ENCODE measurements at places on chromosomes 11 and 22. TPM values are rescaled to one million over a fixed set of nuclear protein-coding genes. Genes with fewer than 3 reads are reported as not detected.

The P2RY6 gene
- not detected for total RNA-seq

The ANO5 gene
- 4.6 TPM for total RNA-seq

The TTC17 gene
- 57.2 TPM for total RNA-seq

The CCDC88B gene
- total RNA-seq: 11.2 TPM

DNA sequence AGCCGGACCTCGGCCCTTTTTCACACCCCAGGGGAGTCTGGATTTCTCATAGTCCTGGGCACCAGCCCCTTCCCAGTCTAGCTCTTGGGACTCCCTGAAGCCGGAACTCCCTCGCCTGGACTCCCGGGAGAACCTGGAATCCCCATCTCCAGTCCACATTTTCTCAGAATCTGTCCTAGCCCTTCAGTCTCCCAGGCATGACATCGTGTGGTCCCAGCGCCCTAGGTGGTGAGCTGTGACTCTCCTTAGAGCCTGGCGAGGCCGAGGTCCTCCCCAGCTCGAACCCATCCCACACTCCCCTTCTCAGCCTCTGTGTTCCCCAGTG lies 673 bp upstream of the DUSP18 start:
- peak overlapping the region; percentile 75 for H3K4me3 ChIP-seq
- no peaks in the 10 kb centered on the region for H3K4me1 ChIP-seq
- H3K36me3 ChIP-seq: no peaks in the 10 kb centered on the region

DNA sequence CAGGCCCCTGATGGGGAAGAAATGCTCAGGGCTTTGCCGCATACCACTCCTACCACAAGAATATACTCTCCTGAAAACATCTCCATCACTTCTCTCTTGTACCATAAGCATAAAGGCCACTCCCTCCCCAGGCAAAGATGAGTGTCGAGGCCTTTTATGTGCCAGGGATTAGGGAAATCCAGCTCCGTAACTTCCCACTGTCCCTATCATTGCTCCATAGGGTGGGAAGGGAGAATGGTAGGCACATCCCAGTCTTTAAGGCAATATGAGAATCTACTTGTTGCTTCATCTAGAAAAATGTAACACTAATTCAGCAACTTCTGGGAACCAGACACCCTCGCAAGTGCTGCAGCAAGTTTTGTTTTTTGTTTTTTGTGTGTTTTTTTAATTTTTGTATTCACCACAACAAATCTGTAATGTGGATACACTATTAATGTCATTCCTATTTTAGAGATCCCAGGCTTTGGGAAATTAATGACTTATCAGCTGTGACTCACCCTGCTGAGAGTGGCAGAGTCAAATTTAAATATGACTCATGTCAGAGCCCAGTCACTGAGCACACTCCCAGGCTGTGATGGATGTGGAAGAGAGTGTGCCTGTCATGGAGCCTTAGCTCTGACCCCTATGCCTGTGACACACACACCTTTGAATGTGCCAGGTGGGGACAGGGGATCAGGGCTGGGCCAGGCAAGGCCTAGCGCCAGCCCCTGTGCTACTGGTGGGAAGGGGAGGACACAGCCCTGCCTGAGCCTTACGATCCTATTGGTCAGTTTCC lies 23.4 kb downstream of the PANX1 start:
- peaks cover 26% of the 10 kb centered on the region for H3K36me3 ChIP-seq
- H3K4me3 ChIP-seq: no peak overlapping the region
- H3K27me3 ChIP-seq: no peaks in the 10 kb centered on the region
- DNase-seq: no peak

GRCh38 chr11:16117989-16118756 lies 238.2 kb downstream of the SOX6 start:
- H3K36me3 ChIP-seq: no peaks in the 10 kb centered on the region
- DNase-seq: no peak

- no peaks in the 10 kb centered on the region for H3K4me1 ChIP-seq
- no peak overlapping the region for H3K4me3 ChIP-seq
- H3K27me3 ChIP-seq: no peaks in the 10 kb centered on the region
- no peaks in the 10 kb centered on the region for H3K36me3 ChIP-seq
- H3K27ac ChIP-seq: no peak overlapping the region
These were observed 8.5 kb upstream of the FXYD6 start for GRCh38 chr11:117884994-117885393.

DNA sequence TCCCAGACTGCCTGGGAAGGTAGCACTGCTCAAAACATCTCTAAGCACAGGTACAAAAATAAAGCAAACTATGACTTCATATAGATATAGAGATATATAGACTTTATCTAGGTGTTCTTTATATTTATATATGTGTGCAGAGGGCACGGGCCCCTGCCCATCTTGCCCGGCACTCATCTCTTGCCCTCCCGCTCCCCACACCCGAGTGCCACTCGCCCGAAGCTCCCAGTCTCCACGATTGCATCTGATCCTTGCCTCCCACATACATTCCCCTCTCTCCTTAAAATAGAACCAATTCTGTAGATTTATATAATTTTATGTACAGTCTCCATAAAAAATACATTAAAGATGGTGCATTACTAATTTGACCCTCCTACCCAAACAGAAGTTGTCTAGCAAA lies 55.5 kb downstream of the IGSF9B start:
- H3K4me1 ChIP-seq: peaks cover 4% of the 10 kb centered on the region
- no peaks in the 10 kb centered on the region for H3K27me3 ChIP-seq
- H3K36me3 ChIP-seq: no peaks in the 10 kb centered on the region
- H3K4me3 ChIP-seq: no peak overlapping the region

DNA sequence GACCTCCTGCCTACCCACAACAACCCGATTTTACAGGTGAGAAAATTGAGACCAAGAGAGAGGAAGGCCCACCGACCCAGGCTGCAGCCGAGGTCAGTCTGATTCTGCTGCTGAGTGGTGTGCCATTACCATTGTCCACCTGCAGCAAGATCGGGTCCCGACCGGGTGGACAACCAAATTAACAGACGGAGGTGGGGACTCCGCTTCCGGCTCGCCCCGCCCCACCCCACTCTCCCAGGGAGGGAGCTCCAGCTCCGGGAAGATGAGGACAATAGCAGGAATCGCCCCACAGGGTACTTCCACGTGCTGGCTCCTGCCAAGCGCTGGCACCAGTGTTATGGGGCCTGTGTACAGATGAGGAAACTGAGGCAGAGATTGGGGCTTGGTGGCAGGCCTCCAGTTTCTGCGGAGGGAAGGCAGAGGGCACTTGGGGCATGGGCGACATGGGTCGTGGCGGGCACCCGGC lies 425 bp upstream of the KDELR3 start:
- H3K27me3 ChIP-seq: peaks cover 26% of the 10 kb centered on the region
- peaks cover 4% of the 10 kb centered on the region for H3K4me1 ChIP-seq
- no peaks in the 10 kb centered on the region for H3K36me3 ChIP-seq
- H3K4me3 ChIP-seq: 0 out of 2 replicates have a peak overlapping the region, but pooled peaks have one; percentile 25

DNA sequence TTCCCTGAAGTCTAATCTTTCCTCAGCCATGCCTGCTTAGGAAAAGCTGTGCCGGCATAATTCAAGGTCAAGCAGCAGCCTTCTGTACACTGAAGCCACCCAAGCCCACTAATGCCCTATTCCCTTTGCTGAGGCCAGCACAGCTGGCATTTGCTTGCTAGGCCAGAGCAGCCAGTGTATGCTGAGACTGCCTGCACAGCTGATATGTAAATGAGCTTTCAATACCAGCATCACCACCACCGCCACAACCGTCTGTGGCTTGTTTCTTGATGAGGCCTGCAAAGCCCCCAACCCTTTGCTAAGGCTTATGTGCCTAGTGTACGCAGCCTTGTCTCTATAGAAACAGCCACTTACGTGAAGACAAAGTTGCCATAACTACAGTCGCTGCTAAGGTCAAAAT lies 56.3 kb upstream of the TNRC6B start:
- H3K4me1 ChIP-seq: peaks cover 2% of the 10 kb centered on the region
- H3K27ac ChIP-seq: no peak overlapping the region
- no peak overlapping the region for H3K4me3 ChIP-seq
- H3K36me3 ChIP-seq: no peaks in the 10 kb centered on the region
- no peaks in the 10 kb centered on the region for H3K27me3 ChIP-seq
- DNase-seq: no peak

GRCh38 chr11:122809866-122810265 lies 28.4 kb upstream of the CRTAM start:
- peaks cover 10% of the 10 kb centered on the region for H3K4me1 ChIP-seq
- H3K4me3 ChIP-seq: no peak overlapping the region
- no peaks in the 10 kb centered on the region for H3K36me3 ChIP-seq
- DNase-seq: no peak
- no peaks in the 10 kb centered on the region for H3K27me3 ChIP-seq

- no peak for DNase-seq
- no peaks in the 10 kb centered on the region for H3K36me3 ChIP-seq
- H3K27me3 ChIP-seq: no peaks in the 10 kb centered on the region
- H3K27ac ChIP-seq: no peak overlapping the region
- H3K4me3 ChIP-seq: no peak overlapping the region
These were observed 38.5 kb upstream of the PRODH start for GRCh38 chr22:18974477-18975180.

All from H1 (cell line).